Stimulated activated naive B cell treated with anti-CD40 and anti-IgM and Interleukin-4, amounts not matched to agents 10 μg/mL and 1 μg/mL and 100 μg/mL, for 72 hours (primary cell): ENCODE measurements at places on chromosomes 11 and 22.

DNA sequence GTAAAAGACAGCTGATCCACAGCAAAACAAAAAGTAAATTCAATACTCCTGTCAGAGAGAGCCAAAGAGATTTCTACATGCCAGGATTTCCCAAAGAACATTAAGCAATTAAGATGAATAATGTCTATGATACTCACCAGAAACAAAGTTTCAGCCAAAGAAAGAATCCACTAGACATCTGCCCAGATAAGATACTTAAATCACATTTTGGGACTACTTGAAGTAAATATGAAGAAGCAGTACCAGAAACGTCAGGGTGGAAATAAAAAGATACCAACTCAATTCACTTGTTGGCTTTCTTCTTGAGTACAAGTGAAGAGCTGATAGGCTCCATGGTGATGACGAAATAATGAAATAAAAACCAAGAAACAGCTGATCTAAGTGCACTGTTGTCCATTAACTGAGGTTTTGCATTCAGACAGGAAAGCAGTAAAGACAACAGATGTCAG lies 31.6 kb upstream of the ARHGAP32 start:
- DNase-seq: no peak

DNA sequence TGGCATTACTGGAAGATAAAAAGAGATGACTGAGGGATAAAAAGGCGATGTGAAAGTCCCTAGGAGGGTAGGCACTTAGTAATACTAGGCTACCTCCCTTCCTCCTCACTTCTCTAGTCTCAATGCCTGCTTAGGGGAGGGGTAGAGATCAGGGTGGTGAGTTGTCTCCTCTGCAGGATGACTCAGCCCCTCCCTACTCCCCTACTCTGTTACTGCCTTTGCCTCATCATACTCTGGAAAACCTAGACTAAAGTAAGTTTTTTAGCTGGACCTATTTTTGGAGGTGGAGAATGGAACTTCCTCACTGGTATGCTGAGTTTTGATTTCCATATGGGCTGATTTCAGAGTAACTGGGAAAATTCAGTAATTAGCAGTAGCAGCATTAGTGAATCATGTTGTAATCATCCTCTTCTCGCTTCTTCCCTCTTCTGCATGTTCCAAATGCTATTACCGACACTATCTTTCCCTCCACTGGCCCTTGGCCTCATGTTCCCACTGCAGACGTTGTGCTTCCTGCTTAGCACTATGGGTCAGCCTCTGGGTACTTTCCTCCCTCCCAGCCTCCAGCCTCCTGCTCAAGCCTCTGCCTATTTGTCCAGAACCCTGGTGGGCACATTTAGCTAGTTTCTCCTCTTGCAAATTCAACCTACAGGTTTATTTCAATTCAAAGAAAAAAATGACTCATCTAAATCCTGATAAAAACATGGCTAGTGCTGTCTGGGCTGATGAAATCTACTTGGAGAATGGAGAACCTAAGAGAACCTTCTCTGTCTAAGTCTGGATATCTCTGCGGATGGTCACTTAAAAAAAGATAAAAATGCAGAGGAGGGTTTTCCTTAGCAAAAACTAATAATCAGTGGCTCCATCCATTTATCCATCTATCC lies 281.7 kb downstream of the ST3GAL4 start:
- no peak for DNase-seq

GRCh38 chr22:20080776-20081654 lies 974 bp downstream of the DGCR8 start:
- DNase-seq: no peak

DNA sequence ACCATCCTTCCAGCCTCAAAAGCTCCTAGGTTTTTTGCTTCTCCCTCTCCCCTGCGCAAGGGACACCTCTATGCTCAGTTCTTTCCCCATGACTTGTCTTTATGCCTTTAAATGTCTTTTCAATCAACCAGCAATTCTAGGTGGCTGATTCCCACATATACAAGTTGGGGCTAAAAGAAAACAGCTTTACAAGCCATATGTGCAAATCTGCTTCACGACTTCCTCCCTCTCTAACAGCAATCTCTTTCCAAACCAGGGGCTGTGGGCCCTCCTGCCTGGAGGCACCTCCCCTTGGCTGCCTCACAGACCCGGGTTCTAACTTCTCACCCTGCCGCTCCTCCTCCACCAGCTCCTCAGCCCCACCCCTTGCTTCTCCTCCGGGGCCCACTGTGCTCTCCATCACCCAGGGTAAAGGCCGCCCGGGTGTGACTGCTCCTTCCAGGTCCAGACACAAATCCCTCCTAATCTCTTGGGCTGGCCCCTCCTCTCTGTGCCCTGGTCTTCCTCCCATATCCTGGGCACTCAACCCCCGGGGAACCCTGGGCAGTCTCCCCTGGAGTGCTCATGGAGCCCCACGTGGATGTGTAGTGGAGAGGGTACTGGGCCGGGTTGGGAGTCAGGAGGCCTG lies 14.1 kb downstream of the TMPRSS13 start:
- no peak for DNase-seq

- no peak for DNase-seq
These were observed 192.0 kb downstream of the BUD13 start for GRCh38 chr11:116580799-116581198.

DNA sequence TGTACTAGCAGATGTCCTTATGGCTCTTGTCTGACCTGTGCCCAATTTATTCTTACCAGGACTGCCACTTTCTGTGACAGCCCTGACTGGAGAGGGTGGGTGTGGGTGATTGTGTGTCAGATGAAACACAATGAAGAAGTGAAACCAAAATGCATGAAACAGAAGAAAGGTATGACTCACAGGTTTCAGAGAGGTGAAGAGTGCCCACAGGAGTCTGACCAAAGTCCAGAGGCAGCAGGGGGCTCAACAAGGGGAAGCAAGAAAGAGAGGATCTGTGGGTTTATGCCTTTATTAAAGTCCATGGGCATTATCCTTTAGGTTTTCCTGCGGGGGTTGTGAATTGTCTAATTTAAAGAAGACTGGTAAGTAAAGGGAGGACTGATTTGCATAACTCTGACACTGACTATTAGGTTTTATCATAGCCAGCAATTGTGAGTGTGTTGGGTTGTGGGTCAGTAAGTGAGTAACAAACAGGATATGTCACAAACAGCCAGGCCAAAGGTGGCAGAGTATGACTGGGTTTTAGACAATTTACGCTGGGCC lies 3.9 kb upstream of the OR4C6 start:
- peak; percentile 10 for DNase-seq

DNA sequence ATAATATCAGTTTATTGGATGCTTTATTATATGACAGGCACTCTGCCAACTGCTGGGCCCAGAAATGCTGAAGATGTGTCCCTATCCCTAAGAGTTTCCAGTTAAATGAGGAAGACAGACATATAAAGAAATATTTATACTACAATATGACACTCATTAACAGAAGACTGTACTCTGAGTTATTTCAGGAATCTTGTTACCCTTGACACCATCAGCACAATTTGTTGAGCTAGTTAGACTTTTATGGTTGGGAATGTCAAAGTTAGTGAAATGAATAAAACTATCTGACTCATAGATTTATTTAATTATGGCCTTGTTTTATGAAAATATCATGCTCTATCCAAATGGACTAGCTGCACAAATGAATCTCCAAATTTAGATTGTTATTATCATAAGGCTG lies 25.6 kb upstream of the MSANTD4 start:
- no peak for DNase-seq

- peak; percentile 54 for DNase-seq
These were observed 29.2 kb downstream of the CDPF1 start for GRCh38 chr22:46220921-46221320.

DNA sequence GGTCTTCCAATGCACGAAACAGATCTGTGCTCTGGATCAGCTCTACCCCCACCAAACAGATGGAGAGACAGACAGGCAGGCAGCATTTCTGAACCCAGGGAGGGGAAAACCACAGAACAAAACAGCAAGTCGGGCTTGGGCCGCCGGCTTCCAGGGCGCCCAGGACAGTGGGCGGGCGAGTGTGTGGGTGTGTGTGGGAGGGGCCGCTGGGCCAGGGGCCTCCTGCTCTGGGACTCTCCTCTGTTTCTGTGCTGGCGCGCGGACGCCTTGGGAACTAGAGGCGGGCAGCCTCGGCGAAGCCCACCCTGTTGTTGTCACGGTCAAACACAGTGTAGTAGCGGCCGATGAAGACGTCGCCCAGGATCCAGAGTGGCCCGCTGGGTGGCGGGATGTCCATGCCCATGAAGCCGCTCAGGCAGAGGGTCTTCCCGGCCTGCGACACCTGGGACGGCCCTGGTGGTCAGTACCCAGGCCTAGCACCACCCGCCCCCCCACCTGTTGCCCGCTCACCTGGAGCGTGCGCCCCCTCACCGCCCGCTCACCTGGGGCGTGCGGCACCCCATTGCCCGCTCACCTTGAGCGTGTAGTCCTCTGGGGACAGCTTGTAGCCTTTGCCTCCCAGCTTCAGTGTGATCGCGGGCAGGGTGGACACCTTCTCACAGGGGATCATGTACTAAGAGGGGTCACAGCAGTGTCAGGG lies 3.0 kb upstream of the IFITM10 start:
- no peak for DNase-seq

DNA sequence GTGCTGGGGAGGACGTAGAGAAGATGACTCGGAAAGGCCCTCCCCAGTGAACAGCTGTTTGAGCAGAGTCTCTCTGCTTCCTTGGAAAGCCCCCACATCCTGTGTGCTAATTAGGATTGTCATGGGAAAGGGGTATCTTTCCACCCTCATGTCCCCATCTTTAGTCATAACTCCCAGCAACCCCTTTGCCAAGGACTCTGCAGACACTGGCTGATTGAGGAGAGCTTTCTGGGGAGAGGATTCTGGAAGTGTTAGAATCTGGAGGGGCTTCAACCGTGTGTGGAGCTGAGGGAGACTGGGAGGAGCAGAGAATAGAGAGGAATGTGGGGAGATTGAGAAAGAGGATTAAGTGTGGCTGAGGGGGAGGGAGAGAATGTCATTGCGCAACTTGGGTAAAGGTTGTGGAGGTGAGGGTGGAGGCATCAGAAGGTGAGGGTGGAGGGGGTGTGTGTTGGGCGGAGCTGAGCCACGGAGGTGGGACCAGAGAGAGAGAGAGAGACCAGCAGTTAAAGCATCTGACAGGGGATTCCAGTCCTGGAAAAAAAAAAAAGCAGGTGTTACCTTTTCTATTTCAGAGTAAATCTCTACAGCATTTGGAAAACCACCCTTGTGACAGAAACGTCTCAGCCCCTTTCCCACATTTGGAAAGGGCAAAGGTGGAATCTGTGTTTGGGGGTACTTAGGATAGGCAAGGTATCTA lies 2.2 kb downstream of the DTX4 start:
- no peak for DNase-seq

DNA sequence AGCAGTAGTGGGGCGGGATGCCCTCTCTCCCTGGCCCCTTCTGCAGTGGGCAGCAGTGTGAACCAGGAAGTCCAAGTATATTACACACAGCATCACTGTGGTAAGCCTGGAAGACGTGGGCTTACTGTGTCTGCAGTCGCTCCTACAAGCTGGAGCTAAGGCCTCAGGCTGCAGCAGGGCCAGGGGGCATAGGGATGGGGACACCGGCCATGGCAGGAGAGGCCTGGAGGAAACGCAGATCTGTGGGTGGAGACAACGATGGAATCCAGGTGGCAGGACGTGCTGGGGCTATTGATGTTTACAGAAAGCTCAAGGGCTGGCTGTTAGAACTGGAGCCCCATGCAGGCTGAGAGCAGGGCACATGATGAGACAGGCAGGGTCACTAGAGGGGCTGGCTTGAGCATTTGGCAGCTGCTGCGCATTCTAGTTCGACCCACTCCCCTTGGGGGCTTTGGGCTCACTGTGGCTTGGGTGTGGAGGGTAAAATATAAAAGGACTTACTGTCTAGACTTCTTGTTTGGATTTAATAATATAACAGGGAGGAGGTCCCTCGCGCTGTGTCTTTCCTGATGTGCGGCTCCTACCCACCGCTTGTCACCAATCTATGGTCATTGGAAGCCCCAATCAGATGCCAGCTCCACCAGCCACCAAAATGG lies 539.5 kb downstream of the TBC1D22A start:
- DNase-seq: no peak

DNA sequence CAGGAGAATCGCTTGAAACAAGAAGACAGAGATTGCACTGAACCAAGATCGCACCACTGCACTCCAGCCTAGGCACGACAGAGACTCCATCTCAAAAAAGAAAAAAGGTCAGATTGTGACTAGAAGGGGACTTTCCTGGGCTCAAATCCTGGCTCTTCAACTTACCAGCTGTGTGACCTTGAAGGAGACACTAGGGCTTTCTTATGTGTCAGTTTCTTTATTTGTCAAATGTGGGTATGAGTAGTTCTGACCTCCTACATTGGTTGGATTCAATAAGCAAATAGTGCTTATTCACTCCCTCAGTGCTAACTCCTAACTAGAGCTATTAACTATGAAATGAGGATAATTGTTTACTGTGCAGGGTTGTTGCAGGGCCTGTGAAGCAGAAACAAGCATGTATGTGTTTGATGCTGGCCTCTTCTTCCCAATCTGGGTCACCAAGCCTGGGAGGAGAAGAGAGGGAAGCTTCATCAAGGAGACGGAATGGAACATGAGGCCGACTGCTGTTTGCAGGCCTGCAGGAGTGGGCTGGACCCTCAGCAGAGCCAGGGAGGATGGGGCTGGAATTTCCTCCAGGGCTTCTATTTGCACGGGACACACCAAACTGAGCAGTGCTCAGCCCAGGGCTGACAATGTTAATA lies 22.5 kb downstream of the RHOD start:
- no peak for DNase-seq

GRCh38 chr11:115168229-115168671 lies 336.0 kb downstream of the CADM1 start:
- no peak for DNase-seq

DNA sequence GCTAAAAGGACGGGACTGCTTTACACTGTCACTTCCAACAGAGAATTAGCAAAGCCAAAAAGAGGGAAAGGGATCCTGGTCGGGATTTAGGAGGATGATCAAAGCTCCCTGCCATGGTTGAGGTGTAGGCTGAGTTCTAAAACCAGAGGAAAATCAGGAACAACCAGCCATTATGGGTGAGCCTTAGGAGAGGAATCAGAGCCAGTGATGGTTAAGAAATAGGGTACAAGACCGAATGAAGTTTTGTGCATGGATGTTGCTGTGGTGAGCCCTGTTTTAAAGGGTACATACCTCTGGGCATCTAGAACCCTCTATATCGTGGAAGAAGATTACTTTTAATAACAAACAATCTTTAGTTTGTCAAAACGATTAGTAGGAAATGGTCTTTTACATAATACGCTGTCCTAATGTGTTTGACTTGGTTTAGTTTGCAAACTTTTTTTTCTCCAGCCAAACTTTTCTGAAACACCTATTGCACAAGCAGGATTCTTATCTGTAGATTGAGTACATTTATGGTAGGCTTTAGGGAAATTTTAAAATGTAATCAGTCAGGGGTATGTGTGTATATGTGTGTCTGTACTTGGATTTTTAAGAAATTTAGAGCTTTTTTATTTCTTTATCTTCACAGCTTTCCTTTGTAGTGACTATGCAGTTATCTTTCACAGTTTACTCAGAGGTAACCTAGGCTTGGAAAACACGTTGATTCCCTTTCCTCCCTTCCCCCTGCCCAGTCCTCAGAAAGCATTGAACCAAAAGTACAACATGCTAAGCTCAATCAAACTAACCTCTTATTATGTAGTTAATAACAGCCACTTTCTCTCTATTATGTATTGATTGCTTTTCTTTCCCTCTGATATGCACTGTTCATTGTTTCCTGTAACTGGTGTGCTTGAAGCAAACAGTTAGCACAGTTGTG lies 26.8 kb downstream of the TRIM44 start:
- DNase-seq: no peak
